ENCODE measurements at places on chromosomes 12 and 14. TPM values are rescaled to one million over a fixed set of nuclear protein-coding genes. Genes with fewer than 3 reads are reported as not detected.

Gene LMO3
- 1.0 TPM for total RNA-seq

- H3K4me1 ChIP-seq, result peaks cover 8% of the 10 kb centered on the region
- no peak overlapping the region for H3K4me3 ChIP-seq
- H3K27ac ChIP-seq, result no peak overlapping the region
- DNase-seq, result no peak
- H3K27me3 ChIP-seq, result no peaks in the 10 kb centered on the region
- no peaks in the 10 kb centered on the region for H3K36me3 ChIP-seq
These were observed 7.2 kb downstream of the MYO1A start for GRCh38 chr12:57042695-57043094.

DNA sequence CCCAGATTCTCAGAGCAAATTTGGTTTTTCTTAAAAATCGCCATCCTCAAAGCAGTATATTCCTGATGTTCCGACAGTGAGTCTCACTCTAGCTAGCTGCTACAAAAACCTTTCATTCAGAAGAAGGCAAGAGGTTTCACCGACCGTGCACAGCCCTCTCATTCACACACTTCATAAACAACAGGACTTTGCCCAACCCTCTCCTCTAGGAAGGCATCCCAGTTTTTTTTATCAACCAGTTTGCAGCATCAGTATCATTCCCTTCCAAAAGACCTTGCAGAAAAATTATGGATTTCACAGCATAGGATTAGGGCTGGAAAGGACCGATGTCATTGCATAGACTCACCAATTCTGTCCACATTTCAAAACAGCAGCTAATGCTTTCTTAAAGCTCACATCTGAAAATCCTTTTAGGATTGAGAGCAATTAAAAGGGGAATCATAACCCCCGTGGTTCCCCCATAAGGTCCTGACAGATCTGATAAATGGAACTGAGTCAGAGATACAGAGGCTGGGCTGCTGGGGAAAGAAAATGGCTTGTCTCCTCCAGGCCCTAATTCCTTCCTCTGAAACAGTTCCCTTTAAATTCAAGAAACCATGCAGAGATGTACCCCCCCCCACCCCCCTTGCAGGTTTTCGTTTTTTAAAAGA, 597 bp downstream of the SVOP start:
- no peak for DNase-seq
- no peaks in the 10 kb centered on the region for H3K36me3 ChIP-seq
- no peak overlapping the region for H3K4me3 ChIP-seq
- H3K27ac ChIP-seq, result no peak overlapping the region
- H3K27me3 ChIP-seq, result peaks cover 9% of the 10 kb centered on the region
- H3K4me1 ChIP-seq, result peaks cover 3% of the 10 kb centered on the region

- H3K4me3 ChIP-seq, result no peak overlapping the region
- no peaks in the 10 kb centered on the region for H3K4me1 ChIP-seq
- no peak for DNase-seq
- no peaks in the 10 kb centered on the region for H3K27me3 ChIP-seq
- no peak overlapping the region for H3K27ac ChIP-seq
These were observed 31.0 kb upstream of the AMN1 start for GRCh38 chr12:31759632-31760459.

GRCh38 chr14:91373591-91374254, 43.9 kb downstream of the CCDC88C start:
- DNase-seq, result no peak
- no peak overlapping the region for H3K4me3 ChIP-seq
- H3K27ac ChIP-seq, result peak overlapping the region; percentile 14
- H3K4me1 ChIP-seq, result peaks cover 80% of the 10 kb centered on the region

- peaks cover 10% of the 10 kb centered on the region for H3K4me1 ChIP-seq
- DNase-seq, result no peak
- no peak overlapping the region for H3K4me3 ChIP-seq
- no peaks in the 10 kb centered on the region for H3K27me3 ChIP-seq
These were observed 19.3 kb downstream of the KMT2D start for GRCh38 chr12:49041036-49041880.

DNA sequence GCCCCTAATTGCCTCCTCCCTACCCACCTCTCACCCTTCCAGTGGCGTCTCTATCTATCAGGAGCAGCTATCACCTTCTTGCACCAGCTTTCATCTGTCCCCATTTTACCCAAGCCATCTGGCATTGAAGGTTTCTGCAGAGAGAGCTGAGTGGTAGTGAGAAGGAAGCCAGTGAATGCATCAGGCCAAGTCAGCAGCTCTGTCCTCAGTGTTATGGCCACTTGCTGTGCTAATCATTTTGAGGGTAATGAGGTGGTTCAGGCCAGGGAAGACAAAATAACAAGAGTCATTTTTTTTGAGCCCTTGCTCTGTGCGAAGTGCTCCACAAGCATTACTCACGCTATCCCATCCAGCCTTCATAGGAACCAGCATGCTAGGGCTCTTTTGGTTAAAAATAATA, 164.7 kb downstream of the SUDS3 start:
- no peak overlapping the region for H3K27ac ChIP-seq
- no peaks in the 10 kb centered on the region for H3K27me3 ChIP-seq
- H3K4me3 ChIP-seq, result no peak overlapping the region

DNA sequence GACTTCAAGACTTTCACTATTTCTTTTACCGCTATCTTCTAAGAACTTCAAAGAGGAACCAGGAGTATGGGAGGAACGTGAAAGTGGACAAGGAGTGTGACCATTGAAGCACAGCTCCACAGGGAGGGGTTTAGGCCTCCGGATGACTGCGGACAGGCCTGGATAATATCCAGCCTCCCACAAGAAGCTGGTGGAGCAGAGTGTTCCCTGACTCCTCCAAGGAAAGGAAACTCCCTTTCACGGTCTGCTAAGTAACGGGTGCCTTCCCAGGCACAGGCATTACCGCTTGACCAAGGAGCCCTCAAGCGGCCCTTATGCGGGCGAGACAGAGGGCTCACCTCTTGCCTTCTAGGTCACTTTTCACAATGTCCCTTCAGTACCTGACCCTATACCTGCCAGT, 267.0 kb downstream of the RPL10L start:
- H3K27ac ChIP-seq, result no peak overlapping the region
- H3K27me3 ChIP-seq, result no peaks in the 10 kb centered on the region
- no peaks in the 10 kb centered on the region for H3K4me1 ChIP-seq
- DNase-seq, result peak; percentile 40

GRCh38 chr12:6235499-6235898, 35.3 kb downstream of the CD9 start:
- no peak overlapping the region for H3K27ac ChIP-seq
- no peak overlapping the region for H3K4me3 ChIP-seq
- no peaks in the 10 kb centered on the region for H3K27me3 ChIP-seq
- peak; percentile 79 for DNase-seq
- peaks cover 19% of the 10 kb centered on the region for H3K4me1 ChIP-seq

Measured in spleen (tissue), 13 donors.